Stimulated activated CD4-positive, alpha-beta T cell treated with anti-CD3 and anti-CD28 coated beads, Interleukin-12 subunit alpha, Interleukin-12 subunit beta, amount 100 ng/mL, for 24 hours (primary cell): ENCODE measurements at places on chromosomes 6 and 20.

DNA sequence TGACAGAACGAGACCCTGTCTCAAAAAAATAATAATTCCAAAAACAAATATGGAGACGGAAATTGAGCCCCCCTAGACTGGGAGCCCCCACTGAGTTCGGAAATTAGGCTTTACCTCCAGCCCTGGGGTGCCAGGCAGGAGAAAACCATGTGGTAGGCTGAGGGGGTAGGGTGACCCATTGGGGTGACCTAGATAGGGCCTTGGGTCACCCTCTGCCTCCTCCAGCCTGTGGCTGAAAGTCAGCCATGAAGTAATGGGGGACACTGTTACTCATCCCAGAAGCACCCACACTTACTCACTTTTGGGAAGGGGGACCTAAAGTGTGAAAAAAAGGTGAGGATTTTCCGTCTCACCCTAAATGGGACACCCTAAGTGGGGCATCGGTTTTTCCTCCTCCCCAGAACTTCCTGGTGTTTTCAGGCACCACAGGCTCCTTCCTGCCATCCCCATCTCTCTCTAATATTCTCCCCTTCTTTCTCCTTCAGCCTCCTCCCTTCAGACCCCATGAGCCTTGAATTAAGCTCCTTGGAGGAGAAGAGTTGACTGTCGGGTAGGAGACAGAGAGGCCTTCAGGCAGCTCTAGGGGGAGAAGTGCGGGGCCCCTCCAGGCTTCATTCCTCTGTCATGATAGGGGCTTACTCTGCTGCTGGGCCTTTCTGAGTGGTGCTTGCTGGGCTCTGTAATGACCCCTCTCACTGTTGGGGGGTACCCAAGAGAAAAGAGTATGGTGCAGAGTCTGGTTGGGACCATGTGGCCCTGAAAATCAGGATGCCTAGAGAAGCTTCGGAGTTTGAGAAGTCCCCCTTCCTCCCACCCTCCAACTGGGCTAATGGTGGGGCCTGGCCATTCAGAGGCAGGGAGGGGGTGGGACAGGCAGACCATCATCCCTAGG, 2.4 kb downstream of the LTB start:
- no peak for DNase-seq

GRCh38 chr6:28985462-28986164, 19.5 kb downstream of the ZNF311 start:
- DNase-seq: no peak

DNA sequence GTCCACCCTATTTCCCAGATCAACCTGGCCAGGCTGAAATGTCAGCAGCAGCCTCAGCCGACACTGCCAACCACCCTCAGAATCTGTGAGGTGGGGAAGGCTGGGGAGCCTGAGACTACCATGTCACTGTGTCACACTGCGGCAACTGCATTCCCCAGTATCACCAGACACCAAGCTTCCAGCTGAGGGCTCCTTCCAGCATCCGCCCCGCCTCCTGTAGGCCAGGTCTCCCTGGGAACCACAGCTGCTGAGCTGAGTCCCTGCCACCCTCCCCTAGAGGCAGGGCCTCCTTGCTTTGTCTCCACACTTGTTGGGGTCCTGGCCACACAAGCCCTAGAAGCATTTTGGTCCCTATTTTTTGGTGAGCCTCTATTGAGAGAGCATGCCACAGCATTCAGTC, 115.7 kb downstream of the UNC5CL start:
- DNase-seq: no peak

DNA sequence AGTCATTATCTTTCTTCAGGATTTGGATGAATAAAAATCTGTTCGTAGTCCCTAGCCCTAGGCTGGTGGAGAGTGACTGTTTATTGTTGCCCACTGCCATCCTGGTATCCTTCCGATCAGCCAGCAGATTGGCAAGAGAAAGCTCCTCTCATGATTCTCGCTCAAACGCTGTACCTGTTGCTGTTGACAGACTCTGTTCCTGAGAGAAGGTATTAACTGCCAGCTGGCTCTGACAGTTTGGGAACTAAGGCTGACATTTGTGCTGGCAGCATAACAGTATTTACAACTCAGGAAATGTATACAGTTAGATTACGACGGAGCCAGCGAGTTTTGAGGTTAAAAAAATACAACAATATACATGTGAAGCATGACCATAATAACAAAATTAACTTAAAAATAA, 674.5 kb downstream of the PRKN start:
- no peak for DNase-seq

DNA sequence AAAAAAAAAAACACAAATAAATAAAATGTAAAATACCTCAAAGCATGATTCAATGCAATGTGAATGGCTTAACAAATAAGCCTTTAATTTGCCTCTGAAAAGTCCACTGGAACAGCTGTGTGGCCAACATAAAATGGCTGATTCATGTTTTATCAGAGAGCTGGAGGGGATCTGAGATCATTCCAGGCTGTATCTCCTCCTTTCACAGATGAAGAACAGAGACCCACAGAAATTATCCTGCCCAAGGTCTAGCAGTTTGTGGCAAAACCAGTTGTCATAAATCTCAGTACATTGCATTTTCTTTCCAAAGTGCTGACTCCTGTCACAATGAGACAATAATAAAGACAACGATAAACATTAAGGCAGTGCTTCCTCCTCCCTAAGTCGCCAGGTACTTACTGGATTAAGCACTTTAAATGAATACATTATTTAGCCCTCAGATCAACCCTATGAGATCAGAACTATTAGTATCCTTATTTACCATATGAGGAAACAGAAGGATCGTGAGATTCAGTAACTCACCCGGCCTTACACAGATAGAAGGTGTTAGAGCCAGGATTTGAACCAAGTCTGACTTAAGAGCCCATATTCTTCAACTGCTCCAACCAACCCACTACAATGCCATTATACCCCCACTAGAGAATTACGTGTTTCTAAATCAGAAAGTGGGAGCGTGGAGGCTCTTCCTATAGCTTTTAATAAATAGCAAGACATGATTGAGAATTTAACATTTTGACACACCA, 118.3 kb downstream of the KIF13A start:
- no peak for DNase-seq

- no peak for DNase-seq
These were observed 108.7 kb downstream of the ERMARD start for GRCh38 chr6:169859978-169860703.

- no peak for DNase-seq
These were observed 73.9 kb downstream of the DHX35 start for GRCh38 chr20:39036011-39036410.

- DNase-seq: no peak
These were observed 16.9 kb upstream of the RFPL4B start for GRCh38 chr6:112330071-112330878.

DNA sequence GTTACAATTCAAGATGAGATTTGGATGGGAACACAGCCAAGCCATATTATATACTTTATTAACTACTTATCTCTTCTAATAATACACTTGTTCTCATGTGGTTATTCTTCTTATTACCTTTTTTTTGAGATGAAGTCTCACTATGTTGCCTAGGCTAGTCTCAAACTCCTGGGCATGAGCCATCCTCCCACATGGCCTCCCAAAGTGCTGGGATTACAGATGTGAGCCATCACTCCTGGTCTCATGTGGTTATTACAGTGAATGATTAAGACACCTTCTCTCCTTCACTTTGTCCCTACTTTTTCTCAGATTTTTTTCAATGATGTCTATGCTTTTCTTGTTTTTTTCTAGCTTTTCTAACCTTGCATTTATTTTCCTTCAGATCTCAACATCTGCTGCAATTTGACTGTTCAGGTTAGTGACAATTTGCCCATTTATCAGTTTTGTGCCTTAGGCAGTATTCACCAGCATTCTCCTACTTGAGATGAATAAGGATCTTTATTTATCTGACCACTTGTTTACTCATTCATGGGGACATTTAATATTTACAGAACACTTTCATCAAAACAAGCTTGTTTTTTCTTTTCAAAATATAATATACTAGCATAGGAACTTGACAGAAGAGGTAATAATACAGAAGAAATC, 105.7 kb downstream of the SLC16A10 start:
- no peak for DNase-seq

GRCh38 chr6:33587529-33587928, 7.5 kb upstream of the BAK1 start:
- DNase-seq: no peak

DNA sequence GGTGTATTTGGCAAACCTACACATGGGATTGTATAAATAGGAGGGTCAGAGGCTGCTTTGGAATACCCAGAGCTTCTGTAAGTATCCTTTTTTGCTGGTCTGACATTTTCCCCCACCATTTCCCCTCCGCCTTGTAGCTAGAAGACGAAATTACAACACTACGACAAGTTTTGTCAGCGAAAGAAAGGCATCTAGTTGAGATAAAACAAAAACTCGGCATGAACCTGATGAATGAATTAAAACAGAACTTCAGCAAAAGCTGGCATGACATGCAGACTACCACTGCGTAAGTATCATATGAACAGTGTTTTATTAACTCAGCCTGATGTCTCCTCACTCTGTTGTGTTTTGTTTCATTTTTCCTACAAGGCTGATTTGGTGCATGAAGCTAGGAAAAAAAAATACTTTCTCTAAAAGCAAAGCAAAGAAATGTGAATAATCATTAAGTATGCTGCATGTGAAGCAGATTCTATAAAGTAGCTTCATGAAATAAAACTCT, 72.7 kb downstream of the HDDC2 start:
- no peak for DNase-seq

DNA sequence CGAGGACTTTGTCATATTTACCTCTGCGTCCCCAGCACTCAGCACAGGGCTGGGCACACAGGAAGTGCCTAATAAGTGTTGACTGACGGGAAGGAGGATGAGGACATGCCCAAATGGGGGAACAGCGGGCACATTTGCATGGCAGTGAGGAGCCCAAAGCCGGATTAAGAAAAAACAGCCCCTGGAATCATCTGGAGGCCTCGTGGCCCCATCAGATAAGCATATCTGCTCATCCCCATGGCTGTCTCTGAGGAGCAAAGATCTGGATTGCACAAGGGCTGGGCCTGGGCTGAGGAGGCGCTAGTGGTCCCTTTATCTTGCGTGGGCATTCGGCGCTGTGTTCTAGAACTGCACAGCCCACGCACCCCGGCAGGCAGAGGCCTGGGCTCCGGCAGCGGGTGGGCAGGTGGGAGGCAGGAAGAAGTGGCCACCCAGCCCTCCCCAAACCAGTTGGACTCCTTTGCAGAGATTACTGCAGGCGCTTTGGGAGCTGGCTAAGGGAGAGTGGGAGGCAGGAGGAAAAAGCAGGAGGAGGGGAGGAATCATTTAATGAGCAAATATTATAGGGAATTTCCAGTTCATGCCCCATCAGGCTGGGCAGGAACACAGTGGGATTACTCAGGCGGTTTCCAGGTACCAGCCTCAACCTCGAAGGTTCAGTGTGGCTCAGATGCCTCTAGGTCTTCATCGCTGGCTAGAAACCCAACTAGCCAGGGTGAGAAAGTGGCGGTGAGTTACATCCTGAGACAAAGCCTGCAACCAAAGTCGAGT, 108.1 kb downstream of the CEBPB start:
- no peak for DNase-seq

GRCh38 chr6:104606361-104606760, 253.4 kb downstream of the HACE1 start:
- DNase-seq: no peak

- DNase-seq: no peak
These were observed 196.5 kb downstream of the SLC24A3 start for GRCh38 chr20:19408971-19409370.

DNA sequence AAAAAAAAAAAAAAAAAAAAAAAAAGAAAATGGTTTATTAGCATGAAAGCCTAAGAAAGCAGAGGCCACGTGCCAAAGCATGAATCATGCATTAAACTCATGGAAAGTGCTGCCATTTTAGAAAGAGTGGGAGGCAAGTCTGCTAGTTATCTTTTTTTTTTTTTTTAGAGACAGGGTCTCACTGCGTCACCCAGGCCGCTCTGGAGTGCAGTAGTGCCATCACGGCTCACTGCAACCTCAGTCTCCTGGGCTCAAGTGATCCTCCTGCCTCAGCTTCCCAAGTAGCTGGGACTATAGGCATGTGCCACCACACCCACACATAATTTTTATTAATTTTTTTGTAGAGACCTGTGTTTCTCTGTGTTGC, 5.2 kb downstream of the VWA7 start:
- no peak for DNase-seq

- no peak for DNase-seq
These were observed 267.9 kb downstream of the DLL1 start for GRCh38 chr6:170022827-170023619.

GRCh38 chr6:145486306-145486705, 249.0 kb downstream of the EPM2A start:
- no peak for DNase-seq
